Natural killer cell treated with Interleukin-12 subunit alpha and Interleukin-12 subunit beta and Interleukin-15 and Interleukin-18, amount 100 ng/mL, for 72 hours (primary cell): ENCODE measurements at places on chromosomes 11 and 22.

- no peaks in the 10 kb centered on the region for H3K4me1 ChIP-seq
- peaks cover 9% of the 10 kb centered on the region for H3K36me3 ChIP-seq
- H3K27me3 ChIP-seq: peaks cover 9% of the 10 kb centered on the region
- H3K27ac ChIP-seq: no peak overlapping the region
- no peak for DNase-seq
Measured at GRCh38 chr11:78996007-78996406, 421.3 kb upstream of the NARS2 start.

DNA sequence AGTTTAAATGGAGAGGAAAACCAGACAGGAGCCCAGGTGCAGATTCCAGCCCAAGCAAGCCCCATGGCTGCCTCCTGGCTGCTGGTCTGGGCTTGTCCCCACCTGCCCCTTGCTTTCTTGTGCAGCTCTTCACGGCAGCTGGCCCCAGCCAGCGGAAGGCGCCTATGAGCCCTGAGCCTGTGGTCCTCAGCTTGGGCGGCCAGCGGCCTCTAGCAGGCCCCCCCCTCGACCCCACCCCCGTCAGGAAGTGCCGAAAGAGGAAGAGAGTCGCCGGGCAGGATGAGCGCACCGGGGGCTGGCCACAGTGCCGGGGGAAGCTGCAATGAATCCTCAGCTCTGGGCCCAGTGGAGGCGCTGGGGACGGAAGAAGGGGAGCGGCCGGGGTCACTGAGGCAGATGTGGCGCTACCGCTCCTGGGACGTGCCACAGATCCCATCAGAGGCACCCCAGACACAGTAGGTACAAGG lies 2.1 kb upstream of the DGKZ start:
- H3K36me3 ChIP-seq: no peaks in the 10 kb centered on the region
- peaks cover 15% of the 10 kb centered on the region for H3K27me3 ChIP-seq
- peak overlapping the region; percentile 72 for H3K27ac ChIP-seq
- DNase-seq: no peak
- peaks cover 44% of the 10 kb centered on the region for H3K4me1 ChIP-seq
- peak overlapping the region; percentile 92 for H3K4me3 ChIP-seq

DNA sequence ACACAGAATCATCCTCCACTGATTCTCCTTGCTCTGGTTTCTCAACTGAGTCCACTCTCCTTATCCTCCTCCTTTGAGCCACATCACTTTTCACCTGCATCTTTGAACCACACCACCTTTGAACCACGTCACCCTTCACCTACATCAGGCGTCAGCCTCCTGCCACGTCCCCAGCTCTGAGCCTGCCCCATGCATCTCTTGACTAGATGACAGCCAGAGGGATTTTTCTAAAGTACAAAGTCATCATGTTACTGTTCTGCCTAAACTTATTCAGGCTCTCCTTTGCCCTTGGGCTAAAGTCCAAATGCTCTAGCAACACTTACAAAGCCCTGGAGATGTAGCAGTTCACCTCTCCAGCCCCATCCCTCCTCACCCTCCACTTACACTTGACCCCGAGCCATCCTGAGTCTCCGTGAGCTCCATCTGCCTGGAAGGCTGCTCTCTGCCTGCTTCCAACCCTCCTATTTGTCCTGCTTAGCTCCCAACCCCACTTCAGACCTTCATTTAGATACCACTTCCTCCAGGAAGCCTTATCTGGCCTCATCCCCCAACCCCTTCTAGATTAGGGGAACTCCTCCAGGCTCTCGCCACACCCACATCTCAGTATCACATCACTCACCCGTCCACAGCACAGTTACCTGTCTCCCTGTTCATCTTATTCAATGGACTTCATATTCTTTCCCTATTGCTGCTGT lies 3.7 kb upstream of the MS4A10 start:
- no peak overlapping the region for H3K4me3 ChIP-seq
- no peaks in the 10 kb centered on the region for H3K27me3 ChIP-seq
- H3K4me1 ChIP-seq: no peaks in the 10 kb centered on the region
- no peak for DNase-seq

- peak overlapping the region; percentile 82 for H3K4me3 ChIP-seq
- H3K4me1 ChIP-seq: peaks cover 68% of the 10 kb centered on the region
- no peaks in the 10 kb centered on the region for H3K27me3 ChIP-seq
Measured at GRCh38 chr11:96254087-96254486, 88.9 kb downstream of the MAML2 start.

DNA sequence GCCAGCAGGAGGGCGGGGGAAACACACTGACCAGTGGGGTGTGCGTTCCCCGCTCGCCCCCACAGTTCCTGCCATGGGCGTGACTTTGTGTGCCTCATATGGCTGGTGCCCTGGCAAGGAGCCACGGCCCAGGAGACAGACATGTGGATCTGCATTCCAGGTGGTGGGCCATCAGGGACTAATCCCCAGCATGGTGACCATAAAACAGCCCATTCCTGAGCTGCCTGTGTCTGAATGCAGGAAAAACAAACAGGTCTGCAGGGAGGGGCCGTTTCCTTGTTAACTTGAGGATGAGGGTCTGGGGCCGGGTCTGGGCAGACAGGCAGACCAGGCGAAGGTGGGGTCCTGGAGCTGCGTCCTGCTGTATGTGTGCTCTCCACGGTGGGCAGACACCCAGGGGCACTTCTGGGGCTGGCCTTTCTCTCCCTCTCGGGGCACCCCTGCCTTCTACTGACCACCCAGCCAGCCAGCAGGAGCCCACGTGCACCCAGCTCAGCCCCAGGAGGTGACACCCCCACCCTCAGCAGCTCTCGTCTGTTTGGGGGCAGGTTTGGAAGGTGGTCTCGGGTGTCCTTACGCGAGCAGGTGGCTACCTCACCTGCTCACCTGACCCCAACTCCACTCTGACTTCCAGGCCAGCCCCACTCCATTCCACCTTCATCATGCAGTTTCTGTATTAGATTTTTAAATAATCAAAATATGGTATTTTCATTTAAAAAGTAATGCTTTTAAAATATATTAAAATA lies 120.3 kb downstream of the KCNQ1OT1 start:
- no peaks in the 10 kb centered on the region for H3K4me1 ChIP-seq
- H3K36me3 ChIP-seq: no peaks in the 10 kb centered on the region
- H3K27ac ChIP-seq: no peak overlapping the region
- H3K4me3 ChIP-seq: no peak overlapping the region
- DNase-seq: peak; percentile 53

GRCh38 chr11:20443596-20443995 lies 56.1 kb downstream of the PRMT3 start:
- H3K4me3 ChIP-seq: no peak overlapping the region
- H3K36me3 ChIP-seq: no peaks in the 10 kb centered on the region
- no peak overlapping the region for H3K27ac ChIP-seq
- no peak for DNase-seq
- H3K4me1 ChIP-seq: peaks cover 4% of the 10 kb centered on the region

- H3K36me3 ChIP-seq: no peaks in the 10 kb centered on the region
- H3K27me3 ChIP-seq: peaks cover 32% of the 10 kb centered on the region
- peaks cover 16% of the 10 kb centered on the region for H3K4me1 ChIP-seq
- peak; percentile 79 for DNase-seq
Measured at GRCh38 chr11:117807482-117808327, 10.7 kb upstream of the DSCAML1 start.

DNA sequence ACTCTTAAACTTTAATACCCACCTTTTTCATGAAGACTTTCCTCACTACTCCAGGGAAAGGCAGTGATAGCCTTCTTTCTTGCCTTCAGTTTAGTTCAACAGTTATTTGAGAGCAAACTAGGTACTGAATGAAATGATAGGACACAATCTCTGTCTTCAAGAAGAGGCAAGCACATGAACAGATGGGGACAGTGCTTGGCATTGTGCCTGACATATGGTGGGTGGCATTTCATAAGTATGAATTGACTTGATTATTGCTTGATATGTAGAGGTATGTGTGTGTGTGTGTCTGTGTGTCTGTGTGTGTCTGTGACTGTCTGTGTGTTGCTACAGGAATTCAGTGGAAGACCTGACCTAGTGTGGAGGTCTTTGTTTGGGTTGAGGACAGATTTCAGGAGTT lies 504.1 kb downstream of the NELL1 start:
- DNase-seq: no peak
- H3K36me3 ChIP-seq: no peaks in the 10 kb centered on the region
- H3K27ac ChIP-seq: no peak overlapping the region
- no peak overlapping the region for H3K4me3 ChIP-seq
- H3K27me3 ChIP-seq: no peaks in the 10 kb centered on the region

DNA sequence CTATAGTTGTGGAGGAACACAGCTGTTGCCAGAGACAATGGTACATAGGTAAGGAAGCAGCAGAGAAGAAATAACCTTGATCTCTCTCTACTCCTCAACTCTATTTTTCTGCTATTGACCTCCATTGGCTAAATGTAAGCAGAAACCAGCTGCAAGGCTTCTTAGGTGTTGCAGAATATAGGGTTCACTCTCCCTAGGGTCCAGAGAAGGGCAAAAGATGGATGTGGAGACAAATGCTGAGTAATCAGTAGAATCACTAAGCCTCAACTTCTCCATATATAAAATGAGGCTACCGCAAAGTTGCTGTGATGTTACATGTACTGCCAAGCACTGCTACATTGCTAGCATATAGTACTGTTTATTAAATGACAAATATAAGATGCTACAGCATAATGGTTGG lies 120.6 kb downstream of the PDE3B start:
- DNase-seq: no peak
- H3K4me1 ChIP-seq: peaks cover 16% of the 10 kb centered on the region
- no peaks in the 10 kb centered on the region for H3K27me3 ChIP-seq
- no peak overlapping the region for H3K27ac ChIP-seq
- no peak overlapping the region for H3K4me3 ChIP-seq

- peaks cover 27% of the 10 kb centered on the region for H3K4me1 ChIP-seq
- H3K27ac ChIP-seq: no peak overlapping the region
- DNase-seq: no peak
- peak overlapping the region; percentile 56 for H3K4me3 ChIP-seq
Measured at GRCh38 chr11:64232182-64232966, 2.0 kb upstream of the VEGFB start.

- no peak overlapping the region for H3K4me3 ChIP-seq
- peaks cover 9% of the 10 kb centered on the region for H3K36me3 ChIP-seq
- DNase-seq: no peak
- H3K27me3 ChIP-seq: no peaks in the 10 kb centered on the region
Measured at GRCh38 chr11:126233391-126233790, 21.8 kb downstream of the FAM118B start.

GRCh38 chr22:26777156-26777801 lies 119.9 kb downstream of the MIAT start:
- no peaks in the 10 kb centered on the region for H3K27me3 ChIP-seq
- no peak overlapping the region for H3K4me3 ChIP-seq
- H3K36me3 ChIP-seq: peaks cover 26% of the 10 kb centered on the region
- H3K4me1 ChIP-seq: no peaks in the 10 kb centered on the region
- H3K27ac ChIP-seq: no peak overlapping the region

GRCh38 chr11:40291329-40291728 lies 1168.1 kb downstream of the LRRC4C start:
- H3K4me3 ChIP-seq: no peak overlapping the region
- no peak for DNase-seq
- peaks cover 10% of the 10 kb centered on the region for H3K4me1 ChIP-seq
- no peaks in the 10 kb centered on the region for H3K36me3 ChIP-seq
- H3K27ac ChIP-seq: no peak overlapping the region
- peaks cover 8% of the 10 kb centered on the region for H3K27me3 ChIP-seq

GRCh38 chr22:42214633-42215415 lies 55.6 kb downstream of the TCF20 start:
- no peaks in the 10 kb centered on the region for H3K27me3 ChIP-seq
- no peak for DNase-seq
- H3K27ac ChIP-seq: no peak overlapping the region
- peaks cover 9% of the 10 kb centered on the region for H3K36me3 ChIP-seq

DNA sequence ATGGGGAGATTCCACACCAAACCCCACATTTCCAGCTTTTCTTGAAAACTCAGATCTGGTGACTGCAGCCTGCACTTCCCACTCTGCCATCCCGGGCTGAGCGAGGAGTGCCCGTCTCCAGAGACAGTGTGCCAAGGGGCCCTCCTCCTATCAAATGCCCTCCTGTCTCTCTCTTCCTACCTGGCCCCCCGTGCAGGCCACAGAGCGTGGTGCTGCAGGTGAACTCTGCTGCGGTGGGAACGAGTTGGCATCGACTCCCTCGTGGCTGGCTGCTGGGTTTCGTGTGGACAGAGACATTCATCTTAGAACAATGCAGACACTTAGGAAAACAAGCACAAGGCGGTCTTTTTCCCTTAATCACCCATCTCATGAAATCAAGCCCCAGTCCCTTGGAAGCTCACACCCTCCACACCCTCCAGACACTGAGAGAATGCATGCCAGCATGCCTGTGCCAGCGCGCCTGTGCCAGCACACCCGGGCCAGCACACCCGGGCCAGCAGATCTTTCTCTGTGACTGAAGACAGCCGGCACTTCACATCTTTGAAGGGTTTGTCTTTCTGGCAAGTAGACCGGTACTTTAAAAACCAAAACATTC lies 65.0 kb downstream of the PARVB start:
- no peak overlapping the region for H3K27ac ChIP-seq
- DNase-seq: no peak
- no peak overlapping the region for H3K4me3 ChIP-seq
- no peaks in the 10 kb centered on the region for H3K36me3 ChIP-seq

DNA sequence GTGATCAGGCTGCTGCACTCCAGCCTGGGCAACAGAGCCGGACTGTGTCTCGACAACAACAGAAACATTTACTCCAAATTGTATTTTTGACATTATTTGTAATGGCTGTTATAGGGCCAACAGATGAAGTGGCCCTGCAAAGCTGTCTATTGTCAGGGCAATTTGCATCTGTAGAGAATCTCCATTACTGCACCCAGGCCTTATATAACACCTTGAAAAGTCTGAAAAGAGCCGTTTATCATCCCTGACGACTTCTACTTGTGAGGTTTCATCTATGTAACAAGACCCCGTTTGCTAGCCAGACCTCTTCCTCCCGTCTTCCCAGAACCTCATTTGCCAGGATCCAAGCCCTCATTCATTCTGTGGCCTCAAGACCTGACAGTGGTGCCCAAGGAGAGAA lies 9.1 kb upstream of the CTTN start:
- H3K36me3 ChIP-seq: peaks cover 6% of the 10 kb centered on the region
- H3K4me1 ChIP-seq: peaks cover 3% of the 10 kb centered on the region
- no peak for DNase-seq
- peaks cover 38% of the 10 kb centered on the region for H3K27me3 ChIP-seq
- no peak overlapping the region for H3K4me3 ChIP-seq

- H3K4me3 ChIP-seq: no peak within 1 kb of the TSS
- peaks cover 15% of the 10 kb centered on the region for H3K27me3 ChIP-seq
- H3K36me3 ChIP-seq: no peaks in the 10 kb centered on the region
- no peaks in the 10 kb centered on the region for H3K4me1 ChIP-seq
- no peak for DNase-seq
- no peak within 1 kb of the TSS for H3K27ac ChIP-seq
Measured at GRCh38 chr11:69155302-69156234, at the start of gene SMIM38. Gene SMIM38 (plus strand): TSS chr11:69155935. CDS start chr11:69157847, 1,912 bp downstream.

DNA sequence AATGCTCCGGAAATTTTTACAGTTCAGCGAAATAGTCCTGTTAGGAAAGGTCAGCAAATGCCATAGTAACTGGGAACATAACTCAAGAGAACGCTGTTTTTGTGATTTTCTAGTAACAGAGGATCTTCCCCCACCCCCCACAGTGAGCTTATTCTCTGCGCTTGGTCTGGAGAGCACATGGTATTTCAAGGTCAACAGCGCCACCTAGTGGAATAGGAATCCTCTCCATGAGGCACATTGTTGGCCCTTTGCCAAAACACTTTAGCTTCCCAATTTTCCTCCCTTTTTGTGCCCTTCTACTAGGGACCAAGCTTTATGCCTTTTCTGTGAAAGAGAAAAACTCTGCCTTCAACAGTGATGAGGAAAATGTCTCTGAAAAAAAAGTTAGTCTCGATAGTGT lies 13.2 kb upstream of the OR4C12 start:
- peaks cover 5% of the 10 kb centered on the region for H3K36me3 ChIP-seq
- no peaks in the 10 kb centered on the region for H3K4me1 ChIP-seq
- H3K27me3 ChIP-seq: no peaks in the 10 kb centered on the region
- no peak overlapping the region for H3K27ac ChIP-seq
- H3K4me3 ChIP-seq: no peak overlapping the region
- DNase-seq: no peak
